ENCODE measurements at places on chromosomes 4 and X. TPM values are rescaled to one million over a fixed set of nuclear protein-coding genes. Genes with fewer than 3 reads are reported as not detected.

Gene SMR3B
- polyA plus RNA-seq = not detected

Gene MAOB
- 130 TPM for polyA plus RNA-seq

Gene VCX3A
- 0.10 TPM for polyA plus RNA-seq

- no peak for DNase-seq
- H3K27ac ChIP-seq = no peak overlapping the region
- no peaks in the 10 kb centered on the region for H3K27me3 ChIP-seq
- H3K4me1 ChIP-seq = peaks cover 6% of the 10 kb centered on the region
- H3K4me3 ChIP-seq = no peak overlapping the region
Observed at GRCh38 chrX:23832721-23833120, 49.7 kb downstream of the SAT1 start.

GRCh38 chr4:71141125-71141524 lies 147.7 kb downstream of the DCK start:
- no peak overlapping the region for H3K27ac ChIP-seq
- no peak overlapping the region for H3K4me3 ChIP-seq
- H3K4me1 ChIP-seq = peaks cover 6% of the 10 kb centered on the region
- H3K36me3 ChIP-seq = no peaks in the 10 kb centered on the region
- no peaks in the 10 kb centered on the region for H3K27me3 ChIP-seq
- no peak for DNase-seq

DNA sequence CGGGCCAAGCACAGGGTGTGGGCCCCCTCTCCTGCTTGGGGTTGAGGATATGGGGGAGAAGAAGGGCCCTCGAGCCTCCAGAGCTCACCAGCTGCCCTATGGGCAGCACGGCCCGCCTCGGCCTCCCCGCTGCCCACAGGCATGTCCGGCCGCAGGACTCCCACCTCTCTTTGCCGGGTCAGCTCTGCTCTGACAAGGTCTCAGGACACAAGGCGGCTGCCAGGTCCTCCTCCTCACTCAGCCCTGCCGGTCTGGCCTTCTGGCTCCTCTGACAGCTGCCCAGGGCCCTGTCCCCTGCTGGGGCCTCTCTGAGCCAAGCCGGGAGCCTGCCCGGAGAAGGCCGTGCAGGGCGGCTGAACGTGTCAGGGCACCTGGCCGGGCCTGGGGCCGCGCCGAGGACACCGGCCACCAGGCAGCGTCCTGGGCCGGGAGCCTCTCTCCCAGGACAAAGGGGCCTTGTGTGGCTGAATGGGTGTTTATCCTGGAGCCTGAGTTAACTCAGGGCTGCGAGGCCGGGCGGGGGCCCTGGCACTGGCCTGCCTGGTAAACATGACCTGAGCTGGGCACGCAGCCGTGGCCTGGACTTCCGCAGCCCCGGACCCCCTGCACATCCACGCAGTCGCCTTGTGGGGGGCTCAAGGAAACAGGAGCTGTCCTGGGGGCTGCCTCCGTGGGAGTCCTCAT lies 25.7 kb downstream of the TACC3 start:
- H3K27me3 ChIP-seq = no peaks in the 10 kb centered on the region
- H3K27ac ChIP-seq = no peak overlapping the region
- H3K4me3 ChIP-seq = no peak overlapping the region
- no peak for DNase-seq
- H3K4me1 ChIP-seq = peaks cover 15% of the 10 kb centered on the region

GRCh38 chr4:146343199-146343598 lies 128.9 kb downstream of the REELD1 start:
- H3K27me3 ChIP-seq = no peaks in the 10 kb centered on the region
- no peak for DNase-seq
- H3K4me3 ChIP-seq = no peak overlapping the region
- no peaks in the 10 kb centered on the region for H3K4me1 ChIP-seq
- no peaks in the 10 kb centered on the region for H3K36me3 ChIP-seq
- no peak overlapping the region for H3K27ac ChIP-seq

- no peaks in the 10 kb centered on the region for H3K36me3 ChIP-seq
- no peak for DNase-seq
- no peaks in the 10 kb centered on the region for H3K4me1 ChIP-seq
- H3K27ac ChIP-seq = no peak overlapping the region
- H3K27me3 ChIP-seq = no peaks in the 10 kb centered on the region
- no peak overlapping the region for H3K4me3 ChIP-seq
Observed at GRCh38 chrX:152025656-152026440, 51.4 kb upstream of the GABRE start.

Data from large intestine (tissue), 12 donors.